ENCODE measurements at places on chromosomes 2 and 18.

DNA sequence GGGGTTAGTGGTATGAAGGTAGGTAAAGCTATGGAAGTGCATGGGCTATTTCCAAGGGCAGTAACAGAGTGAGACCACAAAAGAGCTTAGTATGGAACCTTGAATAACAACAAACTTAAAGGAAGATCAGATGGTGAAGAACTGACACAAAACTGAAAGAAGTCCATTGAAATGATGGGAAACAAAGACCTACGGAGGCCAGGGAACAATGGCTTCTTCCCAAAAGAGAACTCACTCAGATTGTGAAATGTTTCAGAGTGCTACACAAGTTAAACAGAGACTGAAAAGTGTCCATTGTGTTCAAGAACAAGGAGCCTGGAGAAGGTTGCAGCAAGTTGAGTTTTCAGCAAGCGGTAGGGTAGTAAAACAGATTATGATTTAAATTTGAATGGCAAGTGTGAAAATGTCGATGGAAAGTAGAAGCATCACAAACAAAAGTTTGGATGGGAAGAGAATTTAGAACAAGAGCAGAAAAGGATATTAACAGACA lies 700.0 kb upstream of the NXPH2 start:
- DNase-seq = no peak

DNA sequence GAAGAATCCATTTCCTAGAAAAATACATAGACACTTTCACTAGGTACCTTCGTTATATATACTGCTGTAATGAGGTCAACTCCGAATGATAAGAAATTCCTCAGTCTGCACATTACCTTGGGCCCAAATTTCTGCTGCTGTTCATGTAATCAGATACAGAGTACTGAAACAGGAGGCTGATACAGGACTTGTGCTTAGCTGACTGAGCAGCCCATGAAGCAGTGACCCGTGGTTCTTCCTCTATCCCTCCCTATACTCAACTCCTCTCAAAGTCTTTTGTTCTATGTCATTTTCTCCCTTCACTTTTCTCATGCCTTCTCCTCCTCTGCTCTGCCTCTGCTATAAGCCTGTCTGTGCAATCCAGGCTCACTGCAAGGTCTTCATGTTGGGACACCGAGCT lies 57.5 kb upstream of the ST8SIA5 start:
- DNase-seq = no peak

GRCh38 chr2:147255812-147256211 lies 589.0 kb upstream of the ACVR2A start:
- no peak for DNase-seq

- no peak for DNase-seq
Observed at GRCh38 chr18:58766946-58767345, 95.7 kb downstream of the MALT1 start.

DNA sequence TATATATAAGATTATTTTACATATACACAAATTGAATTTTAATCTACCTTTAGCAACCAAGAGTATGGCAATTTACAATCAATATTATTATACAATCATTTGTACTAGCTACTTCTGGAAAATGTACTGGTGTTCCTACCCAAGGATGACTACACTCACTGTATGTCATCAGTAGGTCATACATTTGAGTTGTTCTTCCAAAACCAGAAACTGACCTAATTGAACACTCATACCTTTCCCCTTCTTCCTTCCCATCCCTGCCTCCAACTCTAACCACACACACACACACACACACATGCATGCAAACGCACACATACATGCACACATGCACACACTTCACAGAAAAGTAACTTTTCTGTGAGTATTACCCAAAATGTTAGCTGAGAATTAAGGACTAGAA lies 8.2 kb upstream of the ERCC3 start:
- no peak for DNase-seq

All from LHCN-M2 (cell line).